HS-27A (cell line): ENCODE measurements at places on chromosomes 11 and 22.

GRCh38 chr11:20177136-20177535 is 16.9 kb upstream of the DBX1 start:
- no peak for DNase-seq

- no peak for DNase-seq
Observed at GRCh38 chr11:114066046-114066648, 6.6 kb downstream of the ZBTB16 start.

DNA sequence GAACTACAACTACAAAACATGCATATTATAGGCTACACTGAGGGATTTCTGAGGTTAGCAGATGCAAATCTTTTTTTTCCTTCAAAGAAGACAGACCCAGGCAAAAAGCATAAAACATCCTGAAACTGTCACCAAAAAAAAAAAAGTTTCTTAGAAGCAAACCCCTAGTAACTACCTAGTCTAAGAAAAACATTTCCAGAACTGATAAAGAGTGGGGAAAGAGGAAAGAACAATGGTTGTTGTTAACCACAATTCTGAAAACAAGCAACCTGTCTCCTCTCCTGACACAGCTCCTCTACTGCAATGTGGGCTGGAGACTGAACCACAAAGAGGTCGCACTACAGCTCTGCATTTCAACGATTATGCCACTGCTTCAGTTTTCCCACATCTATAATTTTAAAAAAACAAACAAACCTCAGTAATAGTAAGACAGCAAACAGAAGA is 15.0 kb downstream of the DENND5A start:
- DNase-seq: no peak

DNA sequence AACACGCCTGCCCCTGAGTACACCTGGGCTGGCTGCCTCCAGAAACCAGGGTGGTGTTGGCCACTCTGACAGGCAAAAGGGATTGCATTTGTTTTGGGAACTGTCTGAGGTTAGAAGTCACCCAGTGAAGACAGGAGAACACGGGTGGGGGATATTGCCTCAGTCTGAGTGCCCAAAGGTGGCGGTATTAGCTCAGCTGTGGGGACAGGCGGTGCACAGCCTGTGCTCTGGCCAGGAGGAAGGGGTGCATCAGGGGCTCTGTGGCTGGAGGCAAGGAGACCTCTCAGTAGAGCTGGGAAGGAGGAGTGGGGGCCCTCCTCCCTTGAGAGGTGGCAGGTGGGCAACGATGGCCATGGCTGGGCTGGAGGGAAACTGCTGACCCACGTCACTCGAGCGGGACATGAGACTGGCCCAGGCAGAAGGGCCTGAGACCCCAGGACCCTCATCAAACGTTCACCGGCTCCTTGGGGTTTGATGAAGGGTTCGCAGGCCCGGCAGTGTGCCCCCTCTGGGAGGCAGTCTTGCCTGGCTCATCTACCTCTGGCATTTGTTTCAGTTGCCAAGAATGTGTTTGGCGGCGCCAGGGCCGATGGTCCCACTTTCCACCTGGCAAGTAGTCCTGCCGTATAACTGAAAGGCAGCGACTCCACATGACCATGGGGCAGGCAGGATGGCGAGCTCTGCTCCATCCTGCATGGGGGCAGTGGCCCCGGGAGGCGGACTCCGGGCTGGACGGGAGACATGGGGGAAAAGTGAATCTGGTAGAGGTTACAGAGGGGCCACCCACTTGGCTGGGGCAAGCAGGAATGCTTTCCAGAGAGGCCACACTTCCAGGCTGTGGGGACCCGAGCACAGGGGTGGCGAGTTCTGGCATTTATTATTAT is 52.8 kb upstream of the SMIM38 start:
- DNase-seq: no peak

- no peak for DNase-seq
Observed at GRCh38 chr11:11605181-11605580, 16.6 kb downstream of the GALNT18 start.

DNA sequence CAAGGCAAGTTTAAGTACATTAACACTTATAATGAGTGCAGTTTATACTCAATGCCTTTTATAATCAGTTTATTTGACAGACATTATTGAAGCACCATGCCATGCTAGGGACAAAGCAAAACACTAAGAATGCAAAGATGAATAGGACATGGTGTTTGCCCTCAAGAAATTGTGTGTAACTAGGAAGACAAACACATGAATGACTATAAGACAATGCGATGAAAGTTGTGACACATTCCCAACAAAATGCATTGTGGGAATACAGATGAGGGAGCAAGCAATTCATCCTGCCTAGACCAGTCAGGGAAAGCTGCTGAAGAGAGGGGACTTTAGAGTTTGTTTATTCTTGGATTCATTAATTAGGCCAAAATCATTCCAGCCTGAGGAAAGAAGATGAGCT is 133.8 kb upstream of the TRPC6 start:
- DNase-seq: no peak

- no peak for DNase-seq
Observed at GRCh38 chr11:39724404-39724803, 1735.0 kb downstream of the LRRC4C start.

- no peak for DNase-seq
Observed at GRCh38 chr11:134361661-134362060, 29.9 kb downstream of the GLB1L2 start.

- DNase-seq: no peak
Observed at GRCh38 chr11:118662401-118663271, 16.8 kb downstream of the TREH start.

- DNase-seq: peak; percentile 47
Observed at GRCh38 chr22:28009272-28009827, 90.3 kb upstream of the PITPNB start.
